Naive thymus-derived CD8-positive, alpha-beta T cell (primary cell): ENCODE measurements at places on chromosomes 3 and 15. TPM values are rescaled to one million over a fixed set of nuclear protein-coding genes. Genes with fewer than 3 reads are reported as not detected.

The MCTP2 gene
- total RNA-seq = 14.9 TPM

The SAMD7 gene
- total RNA-seq = not detected

The FHIT gene
- 11.7 TPM for total RNA-seq

The CASR gene
- total RNA-seq = not detected

The PPP1R14D gene
- total RNA-seq = not detected

The B3GNT5 gene
- not detected for total RNA-seq

The CCR8 gene
- not detected for total RNA-seq

The CCNDBP1 gene
- total RNA-seq = 143 TPM

The C3orf49 gene
- total RNA-seq = not detected

The TASOR gene
- total RNA-seq = 103 TPM

The PCOLCE2 gene
- not detected for total RNA-seq

The IVD gene
- 120 TPM for total RNA-seq

The IMPG2 gene
- total RNA-seq = 1.1 TPM

The RNF7 gene
- 54.5 TPM for total RNA-seq

The GOLGA8J gene
- 0.60 TPM for total RNA-seq

The TBC1D23 gene
- total RNA-seq = 35.9 TPM

The CNTN4 gene
- total RNA-seq = not detected

The SLITRK3 gene
- total RNA-seq = not detected

The SCN11A gene
- total RNA-seq = 0.39 TPM

The GABRG3 gene
- not detected for total RNA-seq

The COL8A1 gene
- total RNA-seq = not detected

The NTRK3 gene
- total RNA-seq = not detected

The XIRP1 gene
- not detected for total RNA-seq

The ZBBX gene
- not detected for total RNA-seq

The SUSD5 gene
- not detected for total RNA-seq

The HYKK gene
- total RNA-seq = 3.6 TPM

The NUP210 gene
- 141 TPM for total RNA-seq

The IQCB1 gene
- total RNA-seq = 34.8 TPM

The NEK10 gene
- 1.3 TPM for total RNA-seq

The RPL32 gene
- total RNA-seq = 4,123 TPM

The RTP1 gene
- total RNA-seq = not detected

The POPDC2 gene
- 8.4 TPM for total RNA-seq

The ECT2 gene
- total RNA-seq = 1.8 TPM

The C3orf80 gene
- total RNA-seq = not detected

The KLHL40 gene
- not detected for total RNA-seq

The ACSBG1 gene
- not detected for total RNA-seq
